Foreskin fibroblast (primary cell): ENCODE measurements at places on chromosomes 7 and 10.

DNA sequence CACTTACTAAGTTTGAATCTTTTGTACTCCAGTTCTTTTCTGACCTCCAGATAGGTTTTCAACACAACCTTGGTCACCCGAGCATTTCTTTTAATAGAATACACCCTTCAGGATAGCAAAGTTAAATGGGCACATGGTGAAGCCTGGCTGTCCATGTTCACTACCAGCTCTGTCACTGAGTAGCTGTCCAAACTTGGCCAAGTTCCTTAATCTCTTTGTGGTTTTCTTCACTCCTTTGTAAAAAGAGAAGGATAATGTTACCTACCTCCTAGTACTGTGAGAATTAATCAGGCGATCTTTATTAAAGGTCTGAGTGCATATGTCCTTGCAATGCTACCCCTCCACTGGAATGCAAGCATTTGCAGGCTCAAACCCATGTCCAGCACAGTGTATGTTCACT, 128.1 kb upstream of the PTPRZ1 start:
- no peak for DNase-seq

- DNase-seq: no peak
These were observed 30.8 kb downstream of the OTUD1 start for GRCh38 chr10:23469596-23470237.

GRCh38 chr7:77729574-77730348, 33.5 kb downstream of the RSBN1L start:
- DNase-seq: no peak

DNA sequence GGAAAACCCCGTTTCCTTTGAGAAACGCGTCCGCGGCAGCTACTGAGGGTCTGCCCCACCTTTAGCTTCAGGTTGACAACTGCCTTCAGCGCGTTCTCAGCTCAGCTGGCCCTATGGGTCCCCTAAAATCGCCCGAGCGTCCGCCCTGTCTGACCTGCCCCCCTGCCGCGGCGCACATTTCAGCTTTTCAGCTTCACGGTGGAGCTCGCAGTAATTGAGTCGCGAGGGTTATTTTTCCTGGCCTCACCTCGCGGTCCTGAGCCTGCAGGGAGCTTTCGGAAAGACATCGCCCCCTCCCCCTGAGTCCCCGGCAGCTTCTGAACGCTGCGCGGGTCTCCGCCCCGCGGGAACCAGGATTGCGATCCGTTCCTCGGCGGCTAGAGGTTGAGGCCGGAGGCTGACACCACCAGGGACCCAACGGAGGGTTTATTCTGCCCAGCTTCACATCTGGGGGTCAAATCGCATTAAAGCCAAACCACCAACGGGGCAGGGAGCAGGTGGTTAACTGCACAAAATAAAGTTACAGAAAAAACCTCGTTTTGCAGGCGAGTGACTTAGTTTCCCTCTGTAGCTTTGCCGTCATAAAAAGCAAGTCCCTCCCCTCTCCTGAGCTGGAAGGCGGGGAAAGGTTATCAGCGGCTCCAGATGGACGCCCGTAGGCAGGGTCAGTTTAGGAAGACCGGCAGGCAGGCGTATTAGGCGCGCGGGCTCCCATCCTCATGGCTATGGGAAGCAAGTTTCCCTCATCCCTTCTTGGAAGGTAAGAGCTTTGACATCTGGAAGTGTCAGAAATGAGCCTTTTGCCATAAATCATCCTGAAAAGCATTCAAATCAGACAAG, 11.0 kb downstream of the TWIST1 start:
- DNase-seq: no peak

DNA sequence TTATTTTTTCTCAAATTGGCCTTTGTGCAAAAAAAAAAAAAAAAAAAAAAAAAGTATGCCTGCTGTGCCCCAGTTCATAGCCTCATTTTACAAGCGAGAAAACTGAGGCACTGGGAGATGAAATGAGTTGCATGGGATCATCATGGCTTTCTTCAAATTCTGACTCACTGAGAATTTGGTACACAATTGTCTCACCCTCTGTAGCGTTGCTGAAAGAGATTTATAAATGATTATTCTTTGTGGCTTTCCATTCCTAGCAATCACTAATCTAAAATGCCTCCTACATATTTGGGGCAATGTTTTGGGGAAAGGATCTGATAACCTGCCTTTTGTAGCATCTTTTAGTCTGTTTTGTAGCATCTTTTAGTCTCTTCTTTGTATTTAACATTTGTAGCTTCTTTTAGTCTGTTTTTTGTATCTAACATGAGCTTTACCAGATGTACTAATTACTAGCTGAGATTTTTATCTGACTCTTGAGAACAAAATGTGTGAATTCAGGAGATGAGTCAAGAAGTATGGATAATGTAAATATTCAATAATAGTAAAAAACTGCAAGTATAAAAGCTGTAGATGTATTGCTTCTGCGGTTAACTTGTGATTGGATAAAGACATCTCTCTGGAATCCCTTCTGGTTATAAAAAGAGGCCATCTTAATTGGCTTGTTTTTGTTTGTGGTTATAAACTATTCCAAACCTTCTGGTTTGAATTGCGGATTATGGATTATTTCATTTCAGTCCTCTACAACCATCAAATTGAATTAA, 161.4 kb downstream of the ARID5B start:
- DNase-seq: peak; percentile 84

GRCh38 chr10:97200616-97201015, 14.9 kb upstream of the SLIT1 start:
- DNase-seq: no peak

DNA sequence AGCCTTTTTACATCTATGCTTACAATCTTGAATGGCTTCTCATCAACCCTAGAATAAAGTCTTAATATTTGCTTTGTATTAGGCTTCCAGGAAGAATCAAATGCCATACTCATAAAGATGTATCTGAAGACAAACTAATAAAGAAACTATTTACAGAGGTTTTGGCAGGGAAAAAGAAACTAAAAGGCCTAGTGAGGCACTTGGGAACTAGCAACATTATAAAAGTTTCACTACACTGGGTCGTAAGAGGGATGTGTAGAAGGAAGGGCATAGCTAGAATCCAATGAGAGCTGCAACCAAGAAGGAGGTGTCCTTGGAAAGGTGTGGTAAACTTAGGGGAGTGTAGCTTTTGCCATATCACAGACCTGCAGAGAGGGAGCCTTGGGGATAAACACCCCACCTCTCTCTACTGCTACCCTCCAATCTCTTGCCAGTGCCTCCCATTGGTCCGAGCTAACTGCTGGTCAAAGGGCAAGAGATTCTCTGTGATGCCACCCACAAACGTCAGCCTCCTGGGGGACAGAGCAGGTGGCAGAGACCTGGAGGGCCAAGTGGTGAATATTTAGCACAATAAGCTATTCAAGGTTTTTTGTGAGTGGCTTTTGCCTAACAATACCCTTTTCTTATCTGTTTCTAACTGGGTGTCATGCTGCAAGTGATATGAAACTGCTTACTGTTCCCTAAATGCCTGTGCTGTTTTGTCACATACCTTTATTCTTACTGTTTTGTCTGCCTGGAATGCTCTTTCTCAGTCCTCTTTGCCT, 60.7 kb downstream of the CPED1 start:
- no peak for DNase-seq

DNA sequence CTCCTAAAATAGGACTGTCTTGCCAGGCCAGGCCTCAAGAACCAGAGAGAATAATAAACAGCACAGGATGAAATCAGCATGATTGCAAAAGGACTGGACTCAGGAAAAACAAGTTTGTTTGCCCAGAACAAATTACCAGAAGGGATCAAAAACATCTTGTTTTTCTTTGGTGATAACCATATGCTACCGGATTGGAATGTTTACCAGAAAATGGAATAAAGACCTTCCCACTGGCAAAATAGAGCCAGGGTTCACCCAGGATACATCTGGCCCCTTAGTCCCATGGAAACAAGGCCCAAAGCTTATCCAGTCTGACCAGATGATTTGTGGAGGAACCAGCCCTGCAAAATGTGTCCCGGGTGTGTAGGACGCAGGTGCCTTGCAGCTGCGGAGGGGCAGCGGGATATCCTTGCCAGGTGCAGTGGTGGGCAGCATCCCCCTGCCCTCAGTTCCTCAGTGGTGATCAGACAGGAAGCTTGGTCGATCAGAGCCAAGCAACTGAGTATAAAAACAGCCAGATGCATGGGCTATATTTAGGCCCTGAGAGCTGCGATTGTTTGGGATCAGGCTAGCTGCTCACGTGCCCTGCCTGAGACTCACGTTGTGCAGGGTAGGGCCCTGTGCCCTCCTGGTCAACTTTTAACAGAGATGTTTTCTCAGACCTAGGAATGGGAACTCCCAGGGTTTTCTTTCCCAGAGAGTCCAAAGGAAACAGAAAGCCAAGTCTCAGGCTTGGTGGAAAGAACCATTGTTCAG, 4.6 kb upstream of the ZNF22 start:
- DNase-seq: no peak

GRCh38 chr10:32963096-32963495, 5.1 kb upstream of the ITGB1 start:
- DNase-seq: peak; percentile 70

- no peak for DNase-seq
These were observed 97.8 kb upstream of the PRPS1L1 start for GRCh38 chr7:18125476-18125875.

DNA sequence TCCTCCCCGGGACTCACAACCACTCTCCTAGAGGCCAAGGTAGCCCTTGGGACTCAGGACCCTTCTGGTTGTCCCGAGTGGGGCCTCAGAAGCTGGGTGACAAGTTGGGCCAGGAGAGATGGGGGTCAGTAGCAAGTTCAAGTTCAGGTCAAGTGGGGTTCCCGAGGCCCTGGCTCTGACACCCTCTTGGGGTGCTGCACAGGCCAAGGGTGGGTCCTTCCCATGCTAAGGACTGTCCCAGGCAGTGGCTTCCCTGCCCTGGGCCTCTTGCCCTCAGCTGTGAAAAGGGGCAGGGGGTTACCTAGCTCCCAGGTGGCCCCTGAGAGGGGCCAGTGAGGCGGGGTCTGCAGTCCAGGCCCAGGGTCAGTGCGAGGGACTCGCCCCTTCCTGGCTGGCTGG, 115.4 kb upstream of the TNRC18 start:
- DNase-seq: no peak

DNA sequence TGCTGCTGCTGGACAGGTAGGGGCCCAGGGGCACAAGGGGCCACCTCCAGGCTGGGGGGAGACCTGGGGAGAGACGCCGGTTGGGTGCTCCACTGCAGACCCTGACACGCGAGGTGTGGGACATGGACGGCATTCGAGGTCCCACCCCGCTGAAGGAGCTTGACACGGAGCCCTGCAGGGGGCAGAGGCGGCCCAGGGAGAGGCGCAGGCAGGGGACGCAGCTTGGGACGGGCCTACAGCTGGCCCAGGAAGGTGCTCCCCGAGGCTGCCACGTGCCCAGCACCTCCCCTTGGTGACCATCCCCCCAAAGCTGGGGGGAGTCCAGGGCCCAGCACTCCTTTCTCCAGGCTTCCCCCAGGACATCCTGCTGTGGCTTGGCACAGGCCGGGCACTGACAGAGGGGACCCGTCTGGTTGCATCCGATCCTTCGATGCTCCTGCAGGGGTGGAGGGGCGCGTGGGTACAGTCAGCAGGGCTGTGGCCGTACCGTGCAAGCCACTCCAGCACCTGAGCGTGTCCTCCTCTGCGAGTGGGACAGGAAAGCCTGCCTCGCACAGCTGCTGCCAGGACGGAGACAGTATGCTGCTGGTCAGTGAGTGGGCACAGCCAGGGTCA, 174.4 kb downstream of the ELFN1 start:
- no peak for DNase-seq

GRCh38 chr10:132516771-132517725, 20.5 kb upstream of the INPP5A start:
- peak; percentile 98 for DNase-seq
